GM10248 (cell line): ENCODE measurements at places on chromosomes 12 and 14.

DNA sequence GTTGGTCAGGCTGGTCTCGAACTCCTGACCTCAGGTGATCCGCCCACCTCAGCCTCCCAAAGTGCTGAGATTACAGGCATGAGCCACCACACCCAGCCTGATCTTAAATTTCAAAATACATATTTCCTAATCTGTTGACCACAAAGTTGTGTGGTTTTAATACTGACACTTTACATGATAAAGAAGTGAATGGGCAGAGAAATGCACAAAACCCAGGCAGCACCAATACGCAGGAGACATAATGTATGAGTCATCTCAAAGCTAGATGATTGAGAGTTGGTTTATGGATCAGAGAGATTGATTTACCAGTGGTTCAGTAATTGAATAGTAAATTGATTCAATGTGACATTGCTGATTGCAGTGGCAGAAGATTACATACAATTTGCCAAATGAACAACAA is 19.2 kb upstream of the PPP2R5E start:
- DNase-seq, result no peak

GRCh38 chr12:100114574-100114973 is 28.1 kb downstream of the BLTP3B start:
- DNase-seq, result peak; percentile 14

DNA sequence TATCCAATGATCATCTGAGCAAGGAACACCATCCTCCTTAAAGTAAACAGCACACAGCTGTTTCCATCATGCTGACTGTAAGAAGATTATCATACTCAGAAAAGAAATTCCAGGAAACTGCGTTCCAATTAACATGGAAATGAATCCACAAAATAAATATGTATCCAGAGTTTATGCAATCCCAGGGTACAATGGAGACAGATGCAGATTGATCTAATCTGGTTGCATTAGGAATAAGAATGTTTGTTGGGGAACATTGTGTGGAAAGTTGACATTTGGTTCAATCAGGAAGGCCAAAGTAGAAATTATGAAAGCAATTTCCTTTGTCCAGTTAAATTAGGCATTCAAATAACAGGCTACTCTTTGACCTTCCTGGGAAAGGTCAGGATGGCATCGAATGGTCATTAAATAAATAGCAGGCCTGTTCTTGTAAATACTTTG is 236.9 kb upstream of the AMIGO2 start:
- no peak for DNase-seq

DNA sequence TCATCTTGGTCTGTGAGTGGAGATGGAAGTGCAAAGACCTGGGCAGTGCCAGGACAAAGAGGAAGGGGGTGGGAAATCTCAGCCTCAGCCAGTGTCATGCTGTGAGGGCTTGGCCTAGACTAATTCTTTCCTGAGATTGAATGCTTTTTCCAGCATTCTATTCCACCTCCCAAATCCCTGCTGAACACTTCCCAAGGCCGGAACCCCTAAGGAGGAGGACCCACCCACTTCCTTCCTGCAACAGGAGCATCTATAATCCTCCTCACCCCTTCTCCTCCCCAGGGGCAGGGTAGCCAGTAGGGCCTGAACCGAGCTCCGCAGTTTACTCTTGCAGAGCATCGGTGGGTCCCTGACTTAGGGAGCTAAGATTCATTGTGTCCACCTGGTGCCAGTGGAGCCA is 3.2 kb downstream of the PLEKHD1 start:
- DNase-seq, result no peak

GRCh38 chr12:52417740-52418139 is 11.6 kb upstream of the KRT82 start:
- no peak for DNase-seq

- no peak for DNase-seq
These were observed at the start of gene IGF1 for GRCh38 chr12:102480406-102480805. IGF1 (minus strand) TSS chr12:102480563; CDS start chr12:102480381, 182 bp downstream.

DNA sequence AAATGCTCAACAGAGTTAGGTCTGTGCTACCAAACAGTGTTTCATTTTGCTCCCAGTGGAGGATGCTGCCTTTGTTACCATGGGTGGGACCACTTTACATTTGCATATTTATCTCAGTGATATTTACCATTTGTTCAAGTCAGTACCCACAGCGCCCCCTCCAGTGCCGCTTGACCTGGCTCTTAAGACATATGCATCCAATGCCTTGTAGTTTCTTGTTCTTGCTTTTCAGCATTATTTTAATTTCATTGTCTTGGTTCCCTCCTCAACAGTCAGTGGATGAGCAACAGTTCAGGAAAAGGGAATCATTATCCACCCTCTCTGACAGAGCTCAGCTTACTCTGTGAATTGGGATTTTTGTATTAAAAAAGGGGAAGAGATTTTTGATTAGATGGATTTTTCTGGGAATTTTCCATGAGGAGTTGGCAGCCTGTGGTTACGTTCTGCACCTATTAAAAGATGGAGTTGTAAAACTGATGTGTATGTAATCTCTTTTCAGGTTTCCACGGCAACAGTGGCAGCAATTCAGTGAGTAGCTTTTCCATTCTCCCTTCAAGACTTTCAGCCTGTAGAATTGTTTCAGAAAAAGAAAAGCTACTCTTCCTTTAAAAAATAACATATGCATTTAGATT is 240.5 kb upstream of the DAAM1 start:
- DNase-seq, result no peak

DNA sequence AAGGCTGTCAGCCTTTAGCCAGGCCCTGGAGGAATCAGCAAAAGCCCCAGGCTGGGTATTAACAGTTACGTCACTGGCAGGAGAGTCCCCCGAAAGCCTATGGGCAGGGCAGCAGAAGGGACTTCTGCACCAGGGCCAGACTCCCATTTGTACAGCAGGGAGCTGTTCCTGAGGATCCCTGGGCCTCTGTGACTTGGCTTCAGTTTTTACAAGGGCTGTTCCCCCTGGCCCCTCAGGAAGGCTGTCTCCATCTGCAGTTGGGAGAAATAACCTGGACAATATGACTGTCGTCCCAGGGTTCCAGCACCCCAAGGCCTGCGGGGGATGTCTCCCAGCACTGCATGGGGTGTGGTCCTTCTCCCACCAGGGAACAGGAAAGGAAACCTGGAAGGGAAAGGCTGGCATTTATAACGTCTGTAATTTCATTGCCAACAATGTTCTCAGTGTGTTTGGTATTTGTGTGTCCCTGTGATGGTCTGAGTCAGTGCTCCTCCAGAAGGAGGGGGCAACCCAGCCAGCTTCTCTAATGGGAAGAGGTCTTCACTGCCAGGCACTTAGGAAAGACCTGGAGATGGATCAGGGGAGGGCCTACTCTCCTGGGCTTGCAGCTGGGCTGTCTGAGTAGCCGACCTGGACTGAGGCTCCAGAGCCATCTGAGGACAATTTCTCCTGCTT is 42.4 kb downstream of the ERH start:
- no peak for DNase-seq

DNA sequence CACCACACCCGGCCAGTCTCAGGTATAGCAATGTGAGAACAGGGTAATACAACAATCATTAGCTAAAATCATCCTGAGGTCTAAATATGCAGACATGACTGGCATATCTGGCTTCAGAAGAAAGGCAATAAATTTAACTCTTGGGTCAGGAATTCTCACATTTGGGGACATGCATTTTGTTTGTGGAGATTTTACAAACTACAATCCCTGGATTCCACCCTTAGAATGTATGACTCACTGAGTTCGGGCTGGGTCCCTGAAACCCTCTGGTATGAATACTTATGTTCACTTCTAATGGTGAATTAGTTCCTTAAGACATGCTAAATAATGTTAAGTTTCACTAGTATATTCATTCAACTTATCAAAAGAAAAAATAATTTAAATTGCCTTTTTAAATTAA is 98.9 kb upstream of the HMGA2 start:
- DNase-seq, result no peak

DNA sequence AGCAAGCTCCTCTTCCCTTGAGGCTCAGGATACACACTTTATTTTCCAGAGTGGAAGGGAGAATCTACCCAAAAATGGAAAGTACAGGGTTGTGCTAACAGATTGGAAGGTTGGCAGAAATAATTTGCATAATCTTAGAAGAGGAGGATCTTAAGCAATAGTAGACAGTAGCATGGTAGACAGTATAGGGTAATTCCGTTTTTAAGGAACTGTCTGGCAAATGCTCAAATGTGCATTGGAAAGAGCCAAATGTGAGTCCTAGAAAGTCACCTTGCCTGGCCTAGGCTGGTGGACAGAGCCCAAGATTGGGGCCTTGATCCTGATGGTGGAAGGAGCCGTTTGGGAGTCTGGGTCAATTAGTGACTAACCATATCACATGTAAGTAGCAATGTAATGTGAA is 13.1 kb upstream of the CARMIL3 start:
- no peak for DNase-seq

DNA sequence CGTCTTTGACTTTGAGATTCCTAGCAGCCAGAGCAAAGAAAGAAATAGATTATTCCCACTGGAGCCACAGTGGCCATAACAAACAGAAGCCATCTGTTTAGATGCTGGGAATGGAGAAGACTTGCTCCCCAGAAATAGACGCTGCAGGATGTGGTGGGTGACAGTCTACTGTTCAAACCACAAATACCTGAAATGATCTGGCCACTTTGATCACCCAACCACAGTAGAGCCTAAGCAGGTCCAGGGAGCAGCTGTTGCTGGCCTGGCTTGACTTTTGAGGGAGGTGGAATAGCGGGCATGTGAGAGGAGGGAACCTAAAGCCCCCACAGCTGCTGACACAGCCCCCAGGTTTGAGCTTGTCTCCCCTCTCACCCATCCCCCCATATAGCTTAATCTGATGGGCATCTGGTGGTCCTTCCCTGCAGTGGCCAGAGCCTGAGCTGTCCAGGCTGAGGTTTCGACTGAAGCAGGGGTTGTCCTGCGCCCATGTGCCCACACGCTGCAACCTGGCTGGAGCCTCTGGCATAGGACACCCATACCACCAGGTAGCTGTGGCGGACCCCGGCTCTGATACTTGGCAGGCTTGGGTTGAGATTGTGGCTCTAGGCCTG is 38.7 kb downstream of the SH2B3 start:
- peak; percentile 58 for DNase-seq

DNA sequence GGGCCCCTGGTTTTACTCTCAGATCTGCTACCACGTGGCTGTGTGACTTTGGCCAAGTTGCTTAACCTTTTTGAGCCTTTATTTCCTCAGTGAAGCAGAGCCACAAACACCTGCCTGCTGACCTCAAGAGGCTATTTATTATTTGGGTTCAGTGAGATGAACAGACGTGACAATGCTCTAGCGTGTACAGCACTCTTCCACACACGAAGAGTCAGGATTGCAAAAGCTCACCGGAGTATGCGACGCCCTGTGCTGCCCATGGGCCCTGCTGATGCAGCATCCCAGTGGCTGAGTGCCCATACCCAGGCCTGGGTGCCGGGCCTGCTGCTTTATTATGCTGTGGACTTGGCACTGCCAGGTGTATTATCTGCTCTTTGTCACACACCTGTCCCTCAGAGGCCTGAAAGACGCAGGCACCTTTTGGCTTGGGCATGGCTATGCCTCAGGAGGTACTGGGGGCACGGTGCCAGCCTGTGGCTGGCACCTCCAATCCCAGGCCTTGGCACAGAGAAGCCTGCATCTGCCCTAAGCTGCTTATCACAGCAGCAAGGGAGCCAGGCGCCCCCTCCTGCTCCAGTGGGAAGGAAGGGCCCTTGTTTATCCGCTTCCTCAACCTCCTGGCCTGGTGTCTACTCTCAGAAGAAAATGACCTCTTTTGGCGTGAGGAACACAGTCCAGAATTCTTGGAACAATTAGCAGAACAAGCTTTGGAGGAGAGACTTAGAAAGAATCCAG is 22.3 kb upstream of the TC2N start:
- no peak for DNase-seq

GRCh38 chr14:21191809-21192446 is 36.1 kb upstream of the OR5AU1 start:
- DNase-seq, result peak; percentile 73

GRCh38 chr12:53071591-53072551 is 7.3 kb downstream of the SPRYD3 start:
- DNase-seq, result no peak

- DNase-seq, result no peak
These were observed 1585.3 kb upstream of the TMEM132C start for GRCh38 chr12:126681676-126682075.
